ENCODE measurements at places on chromosomes 5 and 9.

DNA sequence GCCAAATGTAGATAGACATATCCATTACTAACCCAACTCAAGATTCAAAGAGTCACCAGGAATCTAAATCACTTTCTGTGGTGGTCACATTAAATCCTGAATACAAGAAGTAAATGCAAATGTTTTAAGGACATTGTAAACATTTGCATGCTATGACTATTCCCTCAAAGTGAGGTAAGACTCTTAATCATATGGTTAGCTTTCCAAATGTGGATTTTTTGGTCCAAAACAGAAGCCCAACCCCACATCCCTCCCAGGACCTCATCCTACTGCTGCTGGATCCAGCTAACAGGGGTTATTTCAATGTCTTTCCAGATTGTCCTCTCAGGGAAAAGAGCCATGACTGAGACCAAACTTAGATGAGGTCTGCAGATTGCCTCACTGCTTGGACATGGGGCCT lies 228.1 kb upstream of the PANK3 start:
- no peak for DNase-seq

- peak; percentile 16 for DNase-seq
Observed at GRCh38 chr5:179832039-179832745, 11.5 kb downstream of the SQSTM1 start.

DNA sequence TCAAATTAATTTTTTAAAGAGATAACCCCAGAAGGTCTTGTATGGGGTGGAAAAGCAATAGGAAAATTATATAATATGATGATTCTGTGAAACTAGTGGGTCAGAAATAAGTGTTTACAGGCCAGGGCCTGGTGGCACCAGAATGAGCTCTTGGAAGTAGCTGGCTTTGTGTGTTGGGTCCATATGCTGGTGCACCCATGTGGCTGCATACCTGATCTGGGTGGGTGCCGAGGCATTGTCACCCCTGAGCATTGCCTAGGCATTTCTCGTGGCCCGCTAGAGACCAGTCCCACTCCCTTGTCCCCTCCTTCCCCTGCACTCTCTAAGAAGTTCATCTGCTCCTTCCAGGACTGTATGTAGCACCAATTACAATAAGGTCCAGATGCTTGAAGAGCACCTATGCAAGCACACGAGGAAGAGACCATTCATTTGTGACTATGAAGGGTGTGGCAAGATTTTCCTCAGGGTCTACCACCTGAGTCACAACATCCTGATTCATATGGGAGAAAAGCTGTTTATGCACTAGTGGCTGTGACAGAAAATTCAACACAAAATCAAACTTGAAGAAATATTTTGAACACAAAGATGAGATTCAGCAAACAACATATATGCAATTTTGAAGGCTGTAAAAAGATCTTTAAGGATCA lies 19.8 kb upstream of the IL33 start:
- DNase-seq = no peak

GRCh38 chr5:127950707-127951391 lies 132.7 kb upstream of the SLC12A2 start:
- DNase-seq = no peak

GRCh38 chr5:59180515-59180914 lies 597.6 kb downstream of the RAB3C start:
- DNase-seq = no peak

DNA sequence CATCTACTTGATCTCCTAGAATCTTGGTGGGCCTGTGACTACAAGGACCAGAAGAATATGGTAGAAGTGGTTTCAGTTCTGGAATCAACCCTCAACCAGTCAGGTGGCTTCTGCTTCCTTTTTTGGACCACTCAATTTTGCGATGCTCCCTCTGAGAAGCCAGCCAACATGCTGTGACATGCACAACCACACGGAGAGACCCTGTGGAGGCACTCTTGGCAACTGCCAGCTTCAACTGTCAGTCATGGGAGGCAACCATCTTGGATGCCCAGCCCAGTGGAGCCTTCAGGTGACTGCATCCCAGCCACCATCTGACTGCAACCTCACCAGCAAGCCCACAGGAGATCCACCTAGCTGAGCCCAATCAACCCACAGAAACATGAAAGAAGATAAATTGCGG lies 137.3 kb downstream of the FAM114A2 start:
- DNase-seq = no peak

DNA sequence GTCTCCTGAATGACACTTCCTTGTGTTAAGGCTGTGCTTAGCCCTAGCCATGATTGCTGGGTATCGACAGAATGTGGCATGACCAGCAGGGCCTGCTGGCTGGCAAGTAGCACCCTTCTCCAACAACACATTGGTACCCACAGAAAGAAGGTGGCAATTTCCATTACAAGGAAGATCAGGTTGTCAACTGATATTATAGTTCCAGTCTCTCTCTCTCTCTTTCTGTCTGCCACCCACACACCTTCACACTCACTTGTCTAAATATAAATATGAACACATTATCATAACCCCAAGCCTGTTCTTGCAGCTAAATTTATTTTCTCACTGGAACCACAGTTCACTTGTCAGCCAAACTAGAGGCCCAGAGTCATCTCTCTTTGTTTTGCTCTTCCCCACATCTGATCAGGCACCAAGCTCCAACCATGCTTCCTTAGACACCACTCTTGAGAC lies 408.1 kb upstream of the PIK3R1 start:
- DNase-seq = no peak

DNA sequence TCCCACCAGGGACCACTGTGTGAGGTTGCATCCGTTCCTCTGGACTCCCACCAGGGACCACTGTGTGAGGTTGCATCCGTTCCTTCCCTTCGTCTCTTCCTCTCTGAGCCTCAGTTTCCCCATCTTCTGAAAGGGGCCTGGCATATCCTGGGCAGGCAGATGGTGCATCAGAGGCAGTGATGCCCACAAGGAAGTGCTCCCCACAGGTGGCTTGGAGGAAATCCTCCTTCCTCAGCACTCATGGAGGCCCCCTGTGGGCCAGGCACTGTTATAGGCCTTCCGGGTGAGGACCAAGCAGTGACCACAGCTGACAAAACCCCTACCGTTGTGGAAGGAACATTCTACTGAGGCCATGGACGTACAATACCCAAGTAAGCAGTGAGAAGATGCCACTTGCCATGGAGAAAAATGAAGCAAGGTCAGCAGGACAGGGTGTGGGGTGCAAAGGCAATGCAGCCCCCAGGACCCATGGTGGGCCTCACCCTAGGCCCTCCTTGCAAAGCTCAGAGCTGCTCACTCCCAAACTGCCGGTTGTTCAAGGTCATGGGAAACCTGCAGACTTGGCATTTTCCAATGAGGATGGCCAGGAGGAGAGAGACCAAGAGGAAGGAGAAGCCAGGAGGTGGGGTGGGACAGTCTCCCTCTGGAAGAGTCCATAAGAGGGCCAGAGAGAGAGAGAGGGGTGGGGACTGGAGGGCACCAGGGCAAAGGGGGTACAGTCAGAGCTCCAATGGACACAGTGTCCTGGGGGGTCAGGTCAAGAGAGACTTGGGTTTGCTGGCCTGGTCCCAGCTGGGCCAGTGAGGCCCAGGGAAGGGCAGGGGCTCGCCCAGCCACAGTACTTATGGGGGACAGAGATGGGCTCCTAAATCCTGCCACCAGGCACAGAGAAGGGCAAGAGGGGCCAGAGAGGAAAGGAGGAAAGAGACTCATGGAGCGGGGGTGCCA lies 51.1 kb downstream of the C9orf50 start:
- no peak for DNase-seq

- no peak for DNase-seq
Observed at GRCh38 chr5:55645304-55645703, 66.8 kb downstream of the SLC38A9 start.

GRCh38 chr9:79928661-79929223 lies 357.0 kb downstream of the TLE4 start:
- no peak for DNase-seq

GRCh38 chr5:131324303-131324702 lies 60.5 kb downstream of the CDC42SE2 start:
- DNase-seq = no peak

DNA sequence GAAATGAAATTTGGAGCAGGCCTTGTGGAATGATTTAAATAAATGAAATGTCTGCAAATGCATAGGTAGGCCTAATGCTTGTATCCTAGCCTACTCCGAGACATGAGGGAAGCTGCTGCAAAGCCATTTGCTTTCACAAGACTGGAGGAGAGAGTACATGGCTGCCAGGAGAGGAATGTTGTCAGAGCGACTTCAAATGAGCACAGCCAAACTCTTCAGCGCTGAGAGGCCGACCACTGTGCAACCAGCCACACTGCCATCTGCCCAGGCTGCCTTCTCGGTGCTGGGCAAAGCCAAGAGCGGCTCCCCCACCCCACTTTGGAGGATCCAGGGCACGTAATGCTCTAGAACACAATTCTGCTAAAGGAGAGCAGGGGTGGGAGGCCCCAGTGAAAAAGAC lies 122.6 kb downstream of the RASEF start:
- no peak for DNase-seq

DNA sequence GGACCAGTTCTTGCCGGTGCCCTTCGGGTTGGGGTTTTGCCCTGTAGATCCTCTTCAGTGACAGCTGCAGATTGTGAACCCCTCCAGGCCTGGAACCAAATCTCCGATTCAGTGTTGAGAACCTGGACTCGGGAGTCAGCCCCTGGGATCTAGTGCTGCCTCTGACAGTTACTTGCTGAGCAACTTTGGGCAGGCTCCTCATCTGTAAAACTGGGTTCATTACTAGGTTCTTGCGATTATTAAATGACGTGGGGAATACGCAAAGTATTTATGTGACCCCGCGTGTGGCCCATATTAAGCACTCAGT lies 600 bp downstream of the ERCC6L2 start:
- DNase-seq = no peak

DNA sequence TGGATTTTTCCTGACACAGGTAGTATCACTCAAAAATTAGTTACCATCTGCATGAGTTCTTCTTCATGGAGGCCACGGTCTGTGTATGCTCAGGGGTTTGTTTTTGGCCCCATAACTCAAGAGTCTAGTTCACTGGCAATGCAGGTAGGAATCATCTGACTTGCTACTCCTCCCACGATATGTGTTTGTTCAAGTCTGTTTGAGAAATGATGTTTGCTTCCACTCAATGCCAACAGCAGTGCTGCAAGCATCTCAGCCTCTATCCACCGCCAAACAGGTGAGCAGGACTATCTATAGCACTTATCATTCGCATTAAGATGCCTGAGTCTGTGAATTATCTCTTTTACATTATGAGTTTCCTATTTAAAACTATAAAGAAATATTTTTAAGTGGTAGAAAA lies 264.8 kb upstream of the PTGER4 start:
- DNase-seq = no peak

DNA sequence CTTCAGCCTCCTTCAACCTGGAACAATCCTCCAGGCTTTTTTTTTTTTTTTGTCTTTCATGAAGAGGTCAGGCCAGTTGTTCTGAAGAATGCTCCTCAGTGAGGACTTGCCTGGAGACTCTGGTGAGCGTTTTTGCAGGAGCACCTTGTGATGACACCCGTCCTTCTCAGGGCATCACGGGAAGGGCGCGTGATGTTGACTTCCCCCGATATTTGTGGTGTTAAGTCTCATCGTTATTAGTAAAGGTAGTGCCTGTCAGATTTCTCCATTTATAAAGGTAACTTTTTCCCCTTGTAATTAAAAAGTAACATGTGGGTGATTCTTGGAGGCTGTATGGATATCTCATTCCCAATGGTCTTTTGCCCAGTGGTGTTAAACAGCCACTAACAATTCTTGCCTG lies 11.1 kb upstream of the PSMB7 start:
- DNase-seq = no peak

- DNase-seq = no peak
Observed at GRCh38 chr5:137761566-137761965, 7.4 kb upstream of the HNRNPA0 start.

DNA sequence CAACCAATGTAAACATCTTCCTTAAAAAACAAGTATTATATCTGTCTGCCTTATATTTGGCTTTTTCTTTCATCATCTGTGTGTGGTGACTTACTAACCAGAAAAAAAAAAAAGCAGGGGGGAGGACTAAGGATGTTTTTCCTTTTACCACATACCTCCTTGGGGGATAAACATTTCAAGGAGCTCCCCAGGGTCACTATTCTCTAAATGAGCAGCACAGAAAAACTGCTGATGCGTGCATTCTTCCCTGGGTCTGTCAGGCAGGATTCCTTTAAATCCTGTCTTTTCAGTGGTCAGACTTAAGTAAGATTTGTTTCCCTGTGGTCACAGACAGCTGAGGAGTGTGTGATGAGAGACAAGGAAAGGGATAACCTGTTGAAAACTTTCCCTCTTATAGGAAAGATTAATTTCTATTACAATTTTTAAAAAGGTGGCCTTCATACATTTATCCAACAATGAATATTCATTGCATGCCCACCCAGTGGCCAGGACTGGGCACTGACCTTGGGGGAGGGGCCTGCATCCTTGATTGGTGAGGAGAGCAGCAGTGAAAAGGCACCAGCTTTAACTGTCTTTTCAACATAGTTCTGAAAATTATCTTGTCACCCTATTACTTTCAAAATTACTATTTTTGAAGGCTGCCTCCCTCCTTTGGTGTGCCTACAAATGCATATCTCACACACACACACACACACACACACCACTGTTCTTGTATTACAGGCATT lies 123.1 kb downstream of the TLE4 start:
- DNase-seq = no peak

DNA sequence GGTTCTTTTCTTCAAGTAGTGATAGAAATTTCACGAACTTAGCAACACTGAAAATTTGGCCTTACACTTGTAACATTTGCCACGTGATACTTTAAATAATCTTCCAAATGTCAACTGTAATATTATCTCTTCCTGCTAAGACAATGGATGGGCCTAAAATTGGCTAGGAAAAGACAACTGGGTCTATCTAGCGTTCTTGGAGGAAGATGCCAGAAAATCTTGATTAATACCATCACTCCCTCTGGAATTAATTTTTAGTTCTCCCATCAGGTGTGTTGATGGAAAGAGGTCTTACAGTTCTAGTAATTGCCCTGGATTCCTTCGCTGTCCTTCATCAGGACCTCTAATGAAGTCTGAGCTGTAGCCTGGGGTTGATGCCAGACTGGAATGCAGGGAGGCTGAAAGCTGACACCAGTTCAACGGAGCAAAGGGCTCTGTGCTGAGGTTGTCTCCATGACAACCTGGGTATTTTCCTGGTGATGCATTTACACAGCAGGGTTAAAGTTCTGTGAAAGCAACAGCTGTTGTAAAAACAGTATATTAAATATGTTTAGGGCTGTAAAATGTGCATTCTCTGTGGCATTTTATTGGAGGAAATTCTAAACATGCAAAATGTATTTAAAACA lies 92.3 kb downstream of the GAS1 start:
- DNase-seq = no peak

GRCh38 chr5:57246426-57246825 lies 72.6 kb downstream of the GPBP1 start:
- peak; percentile 50 for DNase-seq

- no peak for DNase-seq
Observed at GRCh38 chr5:12095808-12096281, 191.6 kb upstream of the CTNND2 start.

DNA sequence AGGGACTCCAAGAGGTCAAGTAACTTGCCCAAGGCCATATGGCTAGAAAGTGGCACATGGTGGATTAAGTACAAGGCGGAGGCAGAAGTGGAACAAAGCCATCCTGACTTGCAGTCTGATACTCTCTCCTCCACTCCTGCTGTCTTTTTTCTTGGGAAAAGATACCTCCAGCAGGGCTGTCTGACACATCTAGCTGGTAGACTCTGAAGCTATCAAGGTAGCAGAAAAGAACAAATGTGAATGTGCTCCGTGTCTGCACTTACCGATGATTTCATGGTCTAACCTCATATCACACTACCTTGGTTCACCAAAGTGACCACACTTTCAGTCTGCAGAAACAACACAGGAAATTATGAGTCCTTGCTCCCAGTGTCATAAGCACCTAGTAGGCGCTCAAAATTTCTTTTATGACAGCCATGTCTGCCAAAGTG lies 284.8 kb downstream of the CRB2 start:
- DNase-seq = peak; percentile 5
